ENCODE measurements at places on chromosomes 2 and 18. TPM values are rescaled to one million over a fixed set of nuclear protein-coding genes. Genes with fewer than 3 reads are reported as not detected.

ACTR3 gene
- 120 TPM for total RNA-seq

AQP12A gene
- total RNA-seq, result not detected

INO80B gene
- total RNA-seq, result 8.7 TPM

DNA sequence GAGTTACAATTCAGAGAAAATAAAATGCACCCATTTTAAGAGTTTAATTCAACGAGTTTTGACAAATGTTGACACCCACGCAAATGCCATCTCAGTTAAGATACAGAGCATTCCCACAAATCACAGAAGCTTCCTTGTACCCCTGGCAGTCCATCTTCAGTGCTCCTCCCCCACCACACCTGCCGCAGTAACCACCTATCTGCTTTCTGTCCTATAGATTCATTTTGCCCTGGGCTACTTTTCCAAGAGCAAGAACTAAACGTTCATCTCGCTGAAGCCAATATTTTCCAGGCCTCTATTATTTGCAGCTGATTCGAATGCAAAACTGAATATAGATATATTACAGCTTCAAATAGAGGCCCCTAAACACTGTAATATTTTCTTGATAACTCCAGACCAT, 13.4 kb upstream of the HPCAL1 start:
- H3K4me1 ChIP-seq, result peaks cover 7% of the 10 kb centered on the region
- H3K4me3 ChIP-seq, result no peak overlapping the region
- H3K27me3 ChIP-seq, result no peaks in the 10 kb centered on the region
- no peak for DNase-seq
- no peak overlapping the region for H3K27ac ChIP-seq

- no peak overlapping the region for H3K4me3 ChIP-seq
- no peak for DNase-seq
- H3K27me3 ChIP-seq, result no peaks in the 10 kb centered on the region
- no peaks in the 10 kb centered on the region for H3K4me1 ChIP-seq
- H3K36me3 ChIP-seq, result no peaks in the 10 kb centered on the region
Measured at GRCh38 chr2:237553948-237554347, 12.4 kb upstream of the PRLH start.

DNA sequence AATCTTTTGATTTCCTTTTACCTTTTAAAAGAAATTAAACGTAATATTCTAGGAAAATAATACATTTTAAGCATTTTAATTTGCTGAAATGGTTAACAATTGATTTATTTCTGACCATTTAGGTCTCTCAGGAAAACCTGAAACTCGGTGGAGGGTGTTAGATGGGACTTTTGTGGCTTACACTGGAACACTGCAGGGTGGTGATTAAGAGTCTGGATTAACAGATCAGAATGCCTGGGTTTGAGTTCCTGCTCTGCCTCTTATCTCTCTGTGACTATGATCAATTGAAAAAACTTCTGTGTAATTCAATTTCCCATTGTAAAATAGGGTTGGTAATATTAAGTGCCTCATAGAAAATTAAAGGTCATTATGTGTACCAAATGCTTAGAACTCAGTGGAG, 168.7 kb downstream of the UBE2E3 start:
- no peaks in the 10 kb centered on the region for H3K36me3 ChIP-seq
- H3K27me3 ChIP-seq, result no peaks in the 10 kb centered on the region
- H3K4me3 ChIP-seq, result no peak overlapping the region
- H3K27ac ChIP-seq, result no peak overlapping the region
- DNase-seq, result peak; percentile 42
- H3K4me1 ChIP-seq, result no peaks in the 10 kb centered on the region

Data from neural progenitor cell (in vitro differentiated cells).